Kidney epithelial cell (primary cell): ENCODE measurements at places on chromosomes 16 and 17. TPM values are rescaled to one million over a fixed set of nuclear protein-coding genes. Genes with fewer than 3 reads are reported as not detected.

Gene SERPINF2
- 1.2 and 1.4 TPM in 2 replicates for total RNA-seq

Gene YBX2
- total RNA-seq = 0.08 and 0.48 TPM in 2 replicates

DNA sequence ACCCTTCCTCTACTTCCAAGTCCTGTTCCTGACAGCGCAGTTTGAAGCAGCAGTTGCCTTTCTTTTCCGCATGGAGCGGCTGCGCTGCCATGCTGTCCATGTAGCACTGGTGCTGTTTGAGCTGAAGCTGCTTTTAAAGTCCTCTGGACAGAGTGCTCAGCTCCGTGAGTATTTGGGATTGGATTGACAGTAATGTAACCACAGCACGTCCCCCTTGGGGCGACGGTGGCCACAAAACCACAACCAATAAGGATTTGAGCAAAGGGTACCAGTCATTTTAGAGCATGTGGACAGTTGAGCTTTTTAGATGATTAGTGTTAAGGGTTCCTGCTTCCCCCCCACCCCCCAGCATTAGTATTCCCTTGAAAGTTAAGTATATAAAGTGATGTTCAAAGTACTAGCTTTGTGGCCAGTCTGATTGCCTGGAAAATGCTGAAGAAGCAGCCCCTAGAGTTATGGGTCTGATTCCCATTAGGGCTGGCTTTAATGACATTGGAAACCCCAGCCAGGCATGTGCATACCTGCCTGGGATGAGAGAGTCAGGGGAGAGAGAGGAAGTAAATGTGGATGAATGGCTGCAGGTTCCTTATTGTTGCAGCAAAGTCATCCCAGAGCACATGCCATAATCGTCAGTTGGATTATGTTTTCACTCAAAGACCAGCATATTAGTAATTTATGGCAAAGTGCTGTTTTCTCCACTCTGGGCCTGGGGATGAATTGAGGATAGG, 31.6 kb upstream of the SLC12A3 start:
- DNase-seq = no peak

GRCh38 chr16:30472328-30472942, at the start of gene ITGAL:
Gene ITGAL (plus strand): TSS chr16:30472742. CDS start chr16:30472838, 96 bp downstream.
- no peak for DNase-seq

- no peak for DNase-seq
Measured at GRCh38 chr17:33113276-33113990, 121.8 kb downstream of the SPACA3 start.

GRCh38 chr17:12459736-12460135, 206.0 kb upstream of the MYOCD start:
- no peak for DNase-seq
